ENCODE measurements at places on chromosomes 3 and 15. TPM values are rescaled to one million over a fixed set of nuclear protein-coding genes. Genes with fewer than 3 reads are reported as not detected.

RSRC1 gene
- total RNA-seq: 41.0 TPM

NSUN3 gene
- 11.8 TPM for total RNA-seq

MAP2K5 gene
- total RNA-seq: 13.5 TPM

CCDC54 gene
- total RNA-seq: not detected

P2RY12 gene
- total RNA-seq: 3.1 TPM

BFSP2 gene
- not detected for total RNA-seq

AHSG gene
- total RNA-seq: not detected

CCDC39 gene
- total RNA-seq: 0.90 TPM

KCTD6 gene
- total RNA-seq: 10.6 TPM

MEX3B gene
- total RNA-seq: 2.4 TPM

DGKG gene
- 16.7 TPM for total RNA-seq

MYO5C gene
- total RNA-seq: 11.1 TPM

AMT gene
- total RNA-seq: 6.1 TPM

CHDH gene
- total RNA-seq: 3.7 TPM

MME gene
- total RNA-seq: 1.1 TPM

ZNF501 gene
- total RNA-seq: 7.2 TPM

SLC24A5 gene
- total RNA-seq: not detected

COMMD2 gene
- 33.8 TPM for total RNA-seq

LRCH3 gene
- 58.7 TPM for total RNA-seq

ZNF280D gene
- 60.9 TPM for total RNA-seq

MYH15 gene
- total RNA-seq: 0.05 TPM

ARPP21 gene
- not detected for total RNA-seq

BCL2A1 gene
- 4.5 TPM for total RNA-seq

FBN1 gene
- 541 TPM for total RNA-seq

CMTM7 gene
- total RNA-seq: 9.2 TPM

KLF15 gene
- total RNA-seq: 15.5 TPM

LMAN1L gene
- total RNA-seq: not detected

CFAP100 gene
- not detected for total RNA-seq

KBTBD8 gene
- total RNA-seq: 1.9 TPM

MOBP gene
- 0.19 TPM for total RNA-seq

A4GNT gene
- total RNA-seq: not detected

SUSD5 gene
- total RNA-seq: 4.0 TPM

UROC1 gene
- total RNA-seq: not detected

SLC28A2 gene
- total RNA-seq: not detected

TMEM212 gene
- not detected for total RNA-seq

RCN2 gene
- total RNA-seq: 37.4 TPM

FRMD5 gene
- total RNA-seq: 0.37 TPM

RASGRF1 gene
- total RNA-seq: 0.09 TPM

C3orf38 gene
- 22.9 TPM for total RNA-seq

GABRR3 gene
- not detected for total RNA-seq

FBXW12 gene
- not detected for total RNA-seq

LRRC31 gene
- total RNA-seq: not detected

ZNF620 gene
- total RNA-seq: 3.7 TPM

ITIH1 gene
- total RNA-seq: 2.6 TPM

ACKR4 gene
- total RNA-seq: 5.8 TPM

ROBO1 gene
- total RNA-seq: 28.2 TPM

GP9 gene
- not detected for total RNA-seq

PYGO1 gene
- 15.4 TPM for total RNA-seq

TEX9 gene
- total RNA-seq: 3.8 TPM

GUCA1C gene
- not detected for total RNA-seq

GPR87 gene
- total RNA-seq: not detected

ANKRD34C gene
- 0.19 TPM for total RNA-seq

TP63 gene
- total RNA-seq: 0.19 TPM

Data from posterior vena cava (tissue), 2 donors.